ENCODE measurements at places on chromosomes 5 and 9. TPM values are rescaled to one million over a fixed set of nuclear protein-coding genes. Genes with fewer than 3 reads are reported as not detected.

- DNase-seq = no peak
Measured at GRCh38 chr9:13352451-13352979, 73.0 kb upstream of the MPDZ start.

GRCh38 chr9:127077644-127077946 lies 44.8 kb downstream of the ANGPTL2 start:
- no peak for DNase-seq

DNA sequence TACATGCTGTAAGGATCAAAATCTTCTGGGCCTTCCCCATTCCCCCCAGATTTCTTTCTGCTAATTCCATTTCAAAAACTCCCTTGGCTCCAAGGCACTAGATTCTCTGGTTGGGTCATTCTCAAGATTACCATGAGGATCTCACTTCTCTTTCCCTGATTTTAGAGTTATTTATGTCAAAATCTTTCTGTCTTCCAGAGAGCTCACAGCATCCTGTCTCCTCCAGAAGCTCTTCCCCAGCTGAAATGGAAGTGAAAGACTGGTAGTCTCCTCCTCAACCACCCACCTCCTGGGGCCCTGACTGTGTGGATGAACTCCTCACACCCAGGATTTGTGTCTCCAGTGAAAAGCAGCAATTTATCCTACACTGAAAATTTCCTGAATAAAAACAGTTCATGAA lies 11.9 kb upstream of the ZNF366 start:
- no peak for DNase-seq

DNA sequence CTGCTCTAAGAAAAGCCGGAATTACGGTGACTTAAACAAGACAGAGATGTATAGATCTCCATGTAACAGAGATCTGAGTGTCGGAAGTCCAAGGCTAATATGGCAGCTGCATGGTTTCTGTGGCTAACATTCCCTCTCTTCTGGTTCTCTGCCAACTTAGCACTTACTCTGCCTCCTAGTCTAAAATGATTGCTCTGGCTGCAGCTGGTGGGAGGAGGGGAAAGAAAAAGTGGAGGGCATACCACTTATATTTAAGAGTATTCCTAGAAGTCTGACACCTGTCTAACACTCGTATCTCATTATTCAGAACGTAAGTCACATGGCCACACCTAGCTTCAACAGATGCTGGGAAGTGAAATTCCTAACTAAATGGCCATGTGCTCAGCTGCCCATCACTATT lies 551.5 kb upstream of the TLE4 start:
- no peak for DNase-seq

Gene DROSHA
- 16.1 TPM for total RNA-seq

Data from body of pancreas (tissue), 4 donors.